ENCODE measurements at places on chromosomes 4 and X.

- no peak for DNase-seq
Observed at GRCh38 chr4:71635139-71635748, 148.6 kb downstream of the GC start.

- DNase-seq: no peak
Observed at GRCh38 chr4:76232681-76233080, 18.8 kb upstream of the FAM47E start.

DNA sequence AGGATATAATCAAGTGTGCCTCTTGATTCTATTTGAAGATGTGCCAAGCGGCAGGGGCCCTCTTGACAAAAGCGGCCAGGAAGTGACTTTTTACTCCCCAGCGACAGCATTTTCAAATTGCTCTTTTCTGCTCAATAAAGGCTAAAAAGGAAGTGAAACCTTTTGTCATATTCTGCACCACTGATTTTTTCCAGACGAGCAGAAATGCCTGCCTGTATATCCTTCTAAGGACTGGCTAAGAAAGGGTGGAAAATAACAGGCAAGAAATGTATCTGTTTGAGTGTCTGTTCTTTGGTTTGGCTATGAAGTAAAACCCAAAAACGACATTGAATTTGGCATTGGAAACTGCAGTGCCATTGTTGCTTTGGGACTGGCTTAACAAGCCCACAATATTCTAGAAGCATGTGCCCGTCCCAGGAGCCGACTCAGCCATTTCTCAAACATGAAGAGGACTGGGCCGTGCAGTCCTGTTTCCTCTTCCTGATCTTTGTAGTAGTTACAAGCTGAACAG lies 25.4 kb downstream of the TMSB4X start:
- DNase-seq: no peak

DNA sequence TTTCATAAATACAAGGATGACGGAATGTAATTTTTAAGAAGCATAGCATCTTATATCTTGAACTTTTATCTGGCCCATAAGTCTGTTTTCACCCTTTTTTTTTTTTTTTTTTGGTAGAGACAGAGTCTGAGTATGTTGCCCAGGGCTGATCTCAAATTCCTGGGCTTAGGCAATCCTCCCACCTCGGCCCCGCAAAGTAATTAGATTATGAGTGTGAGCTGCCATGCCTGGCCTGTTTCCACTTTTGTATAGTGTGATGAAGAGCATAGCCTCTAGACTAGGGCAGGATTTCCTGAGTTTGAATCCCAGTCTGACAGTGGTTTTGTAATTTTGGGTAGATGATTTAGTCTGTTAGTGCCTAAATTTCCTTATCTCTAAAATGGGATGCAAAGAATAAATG lies 11.0 kb downstream of the STIM2 start:
- no peak for DNase-seq

DNA sequence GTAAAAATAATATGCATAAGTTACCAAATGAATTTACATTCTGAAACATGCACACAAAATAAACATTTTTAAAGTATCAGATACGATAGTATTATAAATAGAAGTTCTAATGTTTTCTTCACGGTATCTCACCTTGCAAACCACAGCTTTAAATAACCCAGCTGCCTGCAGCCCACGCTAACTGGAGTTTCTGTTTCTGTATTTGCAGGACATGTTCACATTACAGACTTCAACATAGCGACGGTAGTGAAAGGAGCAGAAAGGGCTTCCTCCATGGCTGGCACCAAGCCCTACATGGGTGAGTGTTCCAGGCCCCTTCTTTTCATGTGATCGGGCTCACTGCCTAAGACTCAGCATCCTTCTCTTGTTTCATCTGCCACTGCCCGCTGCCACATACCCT lies 291.7 kb downstream of the EVC2 start:
- DNase-seq: no peak

GRCh38 chr4:118742050-118742449 lies 56.9 kb downstream of the METTL14 start:
- no peak for DNase-seq

GRCh38 chrX:134416087-134416486 lies 43.9 kb upstream of the HPRT1 start:
- no peak for DNase-seq

GRCh38 chrX:101774340-101774739 lies 114.7 kb upstream of the ARMCX2 start:
- DNase-seq: no peak

DNA sequence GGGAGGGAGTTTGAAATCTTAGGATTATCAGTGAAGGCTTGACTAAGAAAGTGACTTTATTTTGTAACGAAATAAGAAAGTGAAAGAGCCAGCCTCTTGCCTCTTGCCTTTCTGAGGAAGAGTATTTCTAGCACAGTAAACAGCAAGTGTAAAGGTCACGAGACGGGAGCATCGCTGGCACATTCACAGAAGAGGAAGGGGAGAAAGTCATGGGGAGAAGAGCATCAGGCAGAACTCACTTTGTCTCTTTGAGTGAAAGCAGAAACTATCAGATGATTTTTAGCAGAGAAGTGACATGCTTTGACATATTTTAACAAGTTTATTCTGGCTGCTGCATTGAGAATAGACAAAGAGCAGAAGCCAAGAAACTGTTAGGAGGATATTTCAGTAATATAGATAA lies 313.8 kb downstream of the CAMK2D start:
- DNase-seq: no peak

DNA sequence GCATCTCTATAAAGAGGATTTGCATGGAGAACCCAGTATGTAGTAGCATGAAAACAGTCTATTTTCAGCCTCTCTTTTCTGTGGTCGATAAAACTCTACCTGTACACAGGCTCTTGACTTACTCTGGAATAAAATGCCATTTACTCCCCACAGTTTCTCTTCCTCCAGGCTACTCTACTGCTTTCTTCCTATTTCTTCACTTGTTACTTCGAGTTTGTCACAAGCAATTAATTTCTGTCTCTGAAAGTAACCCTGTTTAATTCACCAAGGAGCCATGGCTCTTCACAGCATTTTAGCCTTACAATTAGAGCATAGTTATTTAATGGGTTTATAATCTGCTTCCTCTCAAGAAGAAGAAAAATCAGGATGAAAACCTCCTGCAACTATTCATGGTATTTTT lies 472.9 kb upstream of the PRKX start:
- DNase-seq: no peak

Data from activated effector memory CD4-positive, alpha-beta T cell treated with Interleukin-2 at 50 U/mL for 16 hours (primary cell).